ENCODE measurements at places on chromosomes 6 and 20.

DNA sequence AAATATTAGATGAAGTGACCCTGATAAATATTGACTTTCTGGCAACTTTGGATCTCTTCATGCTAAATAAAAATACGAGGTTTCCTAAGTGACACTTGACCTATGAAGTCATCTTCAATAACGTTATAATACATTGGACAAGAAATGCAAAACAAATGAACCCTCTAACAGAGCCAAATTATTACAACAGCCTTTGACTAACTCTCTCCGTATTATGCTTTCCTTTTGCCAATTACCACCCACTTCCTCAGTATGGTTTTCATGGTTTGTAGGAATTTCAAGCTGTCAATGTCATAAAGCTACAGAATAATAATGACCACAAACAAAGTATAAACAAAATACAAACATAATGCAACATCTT lies 210.5 kb downstream of the MOXD1 start:
- DNase-seq: peak; percentile 76

DNA sequence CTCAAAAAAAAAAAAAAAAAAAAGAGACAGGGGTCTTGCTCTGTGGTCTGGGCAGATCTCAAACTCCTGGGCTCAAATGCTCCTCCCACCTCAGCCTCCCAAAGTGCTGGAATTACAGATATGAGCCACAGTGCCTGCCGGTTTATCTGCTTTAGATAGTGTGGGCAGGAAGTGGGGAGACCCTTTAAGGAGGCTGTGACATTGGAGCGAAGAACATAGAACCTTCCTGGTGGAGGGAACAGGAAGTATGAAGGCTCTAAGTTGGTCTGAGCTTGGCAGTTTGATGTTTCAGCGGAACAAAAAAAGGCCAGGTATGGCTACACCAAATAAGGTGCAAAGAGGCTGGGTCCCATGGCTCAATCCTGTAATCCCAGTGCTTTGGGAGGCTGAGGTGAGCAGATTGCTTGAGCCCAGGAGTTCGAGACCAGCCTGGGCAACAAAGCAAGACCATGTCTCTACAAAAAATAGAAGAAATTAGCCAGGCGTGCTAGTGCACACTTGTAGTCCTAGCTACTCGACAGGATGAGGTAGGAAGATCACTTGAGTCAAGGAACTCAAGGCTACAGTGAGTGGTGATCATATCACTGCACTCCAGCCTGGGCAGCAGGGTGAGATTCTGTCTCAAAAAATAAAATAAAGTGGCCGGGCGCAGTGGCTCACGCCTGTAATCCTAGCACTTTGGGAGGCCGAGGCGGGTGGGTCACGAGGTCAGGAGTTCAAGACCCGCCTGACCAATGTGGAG lies 8.7 kb upstream of the ZMYND8 start:
- DNase-seq: no peak

- DNase-seq: no peak
Observed at GRCh38 chr20:33474097-33474873, 15.6 kb upstream of the CBFA2T2 start.

DNA sequence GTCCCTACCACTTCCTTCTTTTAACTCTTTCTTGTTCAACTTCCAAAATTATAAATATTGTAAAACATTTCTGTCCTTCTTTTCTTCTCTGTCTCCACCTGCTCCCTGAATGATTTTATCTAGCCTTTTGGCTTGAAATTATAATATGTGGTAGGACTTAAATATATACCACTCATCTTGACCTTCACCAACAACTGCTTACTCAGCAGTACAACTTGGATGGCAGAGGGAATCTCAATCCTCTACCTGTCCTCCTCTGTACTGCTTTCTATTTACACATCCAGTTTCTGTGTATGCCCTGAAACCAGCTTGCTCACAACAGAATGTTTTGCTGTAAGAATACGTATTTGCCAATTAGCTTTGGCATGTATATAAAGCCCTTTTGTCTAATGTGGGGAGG lies 1392.5 kb downstream of the EPHA7 start:
- DNase-seq: no peak

DNA sequence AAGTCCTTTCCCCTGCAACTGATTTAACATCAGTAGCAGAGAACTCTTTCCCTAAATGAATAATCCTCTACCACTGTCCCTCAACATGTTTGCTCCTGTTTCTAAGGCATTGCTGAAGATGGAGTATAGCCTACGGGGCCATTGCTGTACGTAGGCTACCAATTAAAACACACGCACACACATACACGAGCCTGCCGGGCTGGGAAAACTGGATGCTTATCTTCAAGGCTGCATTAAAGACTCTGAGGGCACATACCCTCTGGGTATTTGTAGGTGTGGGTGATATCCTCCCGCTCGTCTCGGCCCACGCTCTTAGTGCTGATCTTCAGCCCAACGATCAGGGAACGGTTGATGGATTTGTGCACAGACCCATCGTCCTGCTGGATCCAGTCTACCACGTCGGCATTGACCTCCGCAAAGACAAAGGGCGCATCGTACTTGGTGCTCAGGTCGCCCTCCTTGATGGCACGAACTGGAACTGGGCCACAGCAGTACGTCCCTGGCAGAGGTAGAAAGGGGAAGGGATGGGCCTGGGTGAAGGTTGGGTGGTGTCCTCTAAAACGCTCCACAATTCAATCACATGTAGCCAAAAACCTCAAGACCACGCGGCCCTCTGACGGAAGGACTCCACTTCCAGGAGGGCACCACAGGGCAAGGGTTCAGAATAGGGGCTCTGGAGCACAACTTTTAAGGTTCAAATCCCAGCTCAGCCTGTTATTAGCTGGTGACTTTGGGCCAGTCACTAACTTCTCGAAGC lies 25.7 kb downstream of the TGM2 start:
- no peak for DNase-seq

Measured in EH (cell line).